HS-5 (cell line): ENCODE measurements at places on chromosomes 6 and 20.

DNA sequence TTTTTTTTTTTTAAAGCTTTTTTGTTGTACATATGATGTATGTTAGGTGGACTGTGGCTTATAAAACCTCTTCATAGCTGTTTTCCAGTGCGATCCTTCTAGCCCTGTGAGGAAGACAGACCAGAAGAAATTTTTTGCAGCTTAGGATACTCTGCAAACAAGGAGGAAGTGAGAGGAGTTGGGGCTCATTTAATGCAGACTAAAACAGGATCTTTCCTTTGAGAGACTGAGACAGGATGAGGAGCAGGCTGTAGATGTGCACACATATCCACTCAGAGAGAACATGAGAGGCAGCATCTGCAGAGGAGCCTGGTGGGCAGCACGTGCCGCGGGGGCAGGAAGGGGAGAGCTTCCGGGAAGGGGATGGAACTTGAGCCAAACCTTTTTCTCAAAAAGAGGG is 45.7 kb downstream of the PPARD start:
- DNase-seq, result no peak

- no peak for DNase-seq
These were observed 36.0 kb downstream of the ATXN1 start for GRCh38 chr6:16725145-16725864.

DNA sequence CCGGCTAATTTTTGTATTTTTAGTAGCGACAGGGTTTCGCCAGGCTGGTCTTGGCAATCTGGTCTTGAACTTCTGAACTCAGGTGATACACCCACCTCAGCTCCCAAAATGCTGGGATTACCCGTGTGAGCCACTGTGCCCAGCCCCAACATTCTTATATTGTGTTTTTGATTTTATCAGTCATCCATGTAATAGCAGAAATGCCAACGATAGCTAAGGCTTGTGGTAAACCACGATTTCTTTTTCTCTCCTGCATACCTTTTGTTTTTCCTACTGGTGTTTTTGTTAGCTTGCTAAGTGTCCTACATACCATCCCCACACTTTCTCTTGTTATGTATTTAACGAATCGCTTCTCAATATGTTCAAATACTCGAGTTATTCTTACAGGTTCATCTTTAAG is 12.1 kb downstream of the PHACTR2 start:
- DNase-seq, result no peak

- DNase-seq, result no peak
These were observed 118.3 kb upstream of the FAM184A start for GRCh38 chr6:119196715-119197114.

- DNase-seq, result no peak
These were observed 148.4 kb downstream of the TBXT start for GRCh38 chr6:166019214-166019613.

- no peak for DNase-seq
These were observed 34.7 kb upstream of the TBXT start for GRCh38 chr6:166202321-166202733.
